ENCODE measurements at places on chromosomes 2 and 18.

- no peak for DNase-seq
Observed at GRCh38 chr2:189613077-189613636, 32.6 kb upstream of the SLC40A1 start.

DNA sequence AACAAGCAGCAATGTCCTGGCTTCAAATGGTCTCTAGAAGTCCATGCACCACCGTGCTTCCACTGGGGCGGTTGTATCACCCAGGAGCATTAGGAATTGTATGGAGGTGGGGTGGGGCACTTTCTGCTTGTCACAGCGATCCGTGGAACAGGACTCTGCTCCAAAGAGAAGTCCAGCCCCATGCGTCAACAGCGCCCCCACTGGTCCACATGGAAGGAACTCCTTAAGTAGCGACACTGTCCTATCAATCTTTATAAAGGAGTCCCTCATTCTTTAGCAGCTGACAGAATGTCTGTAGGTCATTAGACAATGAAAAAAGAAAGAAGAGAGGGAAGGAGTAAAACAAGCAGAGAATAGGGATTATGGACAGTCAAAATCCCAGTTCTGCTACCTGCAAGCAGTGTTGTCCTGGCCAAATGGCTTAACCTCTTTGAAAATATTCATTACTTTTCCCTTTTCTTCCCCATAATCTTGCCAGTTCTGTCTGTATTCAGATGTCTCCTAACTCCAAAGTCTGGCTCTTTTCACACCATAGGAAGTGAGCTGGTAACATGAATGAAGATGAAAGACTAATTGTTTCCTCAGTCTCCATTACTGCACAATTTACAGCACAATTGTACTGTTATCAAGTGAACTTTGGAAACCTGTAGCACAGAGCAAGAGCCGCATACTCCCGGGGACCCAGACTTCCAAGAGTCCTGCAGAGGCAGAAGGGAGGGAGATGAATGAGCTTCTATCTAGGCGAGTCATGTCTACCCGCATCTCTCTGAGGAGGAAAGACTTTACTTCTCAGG lies 9.9 kb downstream of the NFE2L2 start:
- no peak for DNase-seq

DNA sequence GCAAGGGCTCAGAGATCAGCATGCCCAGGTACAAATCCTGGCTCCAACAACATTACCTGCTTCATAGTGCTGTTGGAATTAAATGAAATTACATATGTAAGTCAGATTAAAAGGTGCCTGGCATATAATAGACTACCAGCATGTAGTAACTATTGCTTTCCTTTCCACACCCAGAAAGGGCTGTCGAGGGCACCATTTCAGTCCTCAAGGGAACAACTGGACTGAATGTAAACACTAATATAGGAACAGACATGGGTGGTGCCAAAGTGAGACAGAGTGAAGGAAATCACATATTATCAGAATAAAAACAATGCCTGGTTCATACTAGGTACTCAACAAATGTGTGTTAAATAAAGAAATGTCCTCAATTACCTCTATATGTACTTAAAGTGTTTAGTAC lies 43.3 kb downstream of the FAP start:
- no peak for DNase-seq

- no peak for DNase-seq
Observed at GRCh38 chr18:64253222-64253621, 104.3 kb upstream of the LINC00305 start.

DNA sequence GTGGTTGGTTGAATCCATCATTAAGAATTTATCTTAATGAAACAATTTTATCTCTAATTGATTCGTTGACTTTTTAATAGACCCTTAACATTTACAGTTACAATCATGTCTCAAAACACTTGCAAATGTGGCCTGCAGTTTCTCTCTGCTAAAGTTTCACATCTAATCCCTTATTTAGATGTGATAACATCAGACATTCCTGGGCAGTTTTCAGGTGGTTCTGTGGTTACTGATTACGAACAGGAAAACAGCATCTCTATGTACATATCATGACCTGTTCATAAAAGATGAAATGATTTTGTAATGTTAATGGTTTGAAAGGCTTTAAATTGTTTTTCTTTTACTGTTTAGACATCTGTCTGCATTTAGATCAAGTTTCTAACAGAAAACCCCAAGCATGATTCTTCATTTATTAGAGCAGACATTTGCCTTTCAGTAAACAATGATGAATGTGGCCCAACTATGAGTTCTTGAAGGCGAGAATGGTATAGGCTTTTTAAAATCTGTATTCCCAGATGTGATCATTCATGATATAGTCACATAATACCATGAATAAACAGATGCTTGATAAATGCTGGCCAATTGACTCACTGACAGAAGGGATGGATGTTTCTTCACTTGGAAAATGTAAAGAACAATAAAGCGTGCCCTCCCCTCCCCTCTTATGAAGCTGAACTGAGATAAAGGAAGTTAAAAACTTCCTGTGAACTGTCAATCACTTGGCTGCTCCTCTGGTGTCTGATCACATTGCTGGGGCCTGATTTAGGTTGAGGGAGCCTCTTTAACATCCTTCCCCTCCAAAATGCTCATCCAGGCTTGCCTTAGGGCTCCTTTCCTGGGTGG lies 3.5 kb downstream of the CAPN14 start:
- no peak for DNase-seq

All from stimulated activated effector memory CD8-positive, alpha-beta T cell treated with anti-CD3 and anti-CD28 coated beads, Interleukin-12 subunit alpha, Interleukin-12 subunit beta, amount 100 ng/mL, for 72 hours (primary cell).